ENCODE measurements at places on chromosomes 13 and 19.
A peak's percentile ranks its signal among the peaks of the same experiment; 100 is the strongest.

GRCh38 chr19:38709671-38710415 lies 34.4 kb downstream of the CAPN12 start:
- no peak for DNase-seq

GRCh38 chr19:48819366-48819816 lies 8.6 kb upstream of the BCAT2 start:
- no peak for DNase-seq

DNA sequence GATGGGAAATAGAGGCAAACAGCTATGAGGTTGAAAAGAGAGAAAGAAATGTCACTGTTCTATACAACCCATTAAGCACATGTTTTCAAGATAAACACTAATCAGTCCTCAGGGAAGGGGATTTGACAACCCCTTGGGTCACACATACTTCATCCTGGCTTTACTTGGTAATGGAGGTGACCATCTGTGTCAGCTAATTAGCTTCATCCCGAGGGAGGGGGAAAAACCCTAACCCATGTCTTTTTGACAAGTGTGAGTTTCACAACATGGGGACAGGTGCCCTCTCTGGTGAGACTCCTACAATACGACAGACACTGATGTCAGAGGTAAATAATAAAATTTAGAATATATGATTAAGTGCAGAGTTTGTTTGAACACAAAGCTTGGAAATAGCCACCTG lies 43.1 kb downstream of the ZNF611 start:
- DNase-seq: no peak

GRCh38 chr19:40640744-40641143 lies 39.6 kb downstream of the LTBP4 start:
- DNase-seq: no peak

DNA sequence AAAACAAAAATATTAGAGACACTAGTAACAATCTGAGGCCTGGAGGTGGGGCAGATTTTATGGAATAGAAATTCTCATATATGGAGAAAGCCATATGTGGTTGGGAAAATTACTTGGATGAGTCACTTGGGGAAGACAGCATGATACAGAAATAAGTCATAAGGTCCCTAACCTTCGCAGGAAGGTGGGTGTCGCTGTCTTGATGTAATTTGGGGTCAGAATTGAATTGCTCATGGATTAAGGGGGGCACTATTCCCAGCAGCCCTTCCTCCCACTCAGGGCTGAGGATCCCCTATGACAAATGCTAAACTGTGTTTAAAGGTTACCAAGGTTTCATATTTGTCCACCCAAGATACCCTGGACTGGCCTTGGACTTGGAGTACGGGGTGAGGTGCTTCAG lies 5.0 kb downstream of the RDH8 start:
- DNase-seq: peak; percentile 23

DNA sequence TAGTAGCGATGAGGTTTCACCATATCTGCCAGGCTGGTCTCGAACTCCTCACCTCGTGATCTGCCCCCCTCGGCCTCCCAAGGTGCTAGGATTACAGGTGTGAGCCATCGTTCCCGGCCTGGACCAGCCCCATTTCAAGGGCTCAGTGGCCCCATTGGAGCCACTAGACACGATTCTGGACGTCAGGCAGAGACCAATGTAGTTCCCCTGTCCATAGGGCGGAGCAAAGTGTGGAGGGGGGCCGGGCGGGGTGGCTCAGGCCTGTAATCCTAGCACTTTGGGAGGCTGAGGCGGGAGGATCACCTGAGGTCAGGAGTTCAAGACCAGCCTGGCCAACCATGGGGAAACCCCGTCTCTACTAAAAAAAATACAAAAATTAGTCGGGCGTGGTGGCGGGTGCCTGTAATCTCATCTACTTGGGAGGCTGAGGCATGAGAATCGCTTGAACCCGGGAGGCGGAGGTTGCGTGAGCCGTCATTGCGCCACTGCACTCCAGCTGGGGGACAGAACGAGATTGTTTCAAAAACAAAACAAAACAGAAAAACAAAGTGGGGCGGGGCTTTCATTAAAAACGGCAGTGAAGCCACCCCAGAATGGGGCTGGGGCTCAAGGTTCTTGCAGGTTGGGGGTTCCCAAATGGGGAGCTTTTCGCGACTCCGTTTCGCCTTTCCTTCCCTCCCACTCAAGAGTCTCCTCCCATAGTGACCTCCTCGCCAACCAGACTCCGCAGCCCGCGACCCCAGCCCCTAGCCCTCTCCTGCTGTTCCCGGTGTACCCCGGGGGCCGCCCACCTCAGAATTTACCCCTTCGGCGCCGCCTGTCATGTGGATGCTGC lies 758 bp upstream of the TECR start:
- DNase-seq: no peak

DNA sequence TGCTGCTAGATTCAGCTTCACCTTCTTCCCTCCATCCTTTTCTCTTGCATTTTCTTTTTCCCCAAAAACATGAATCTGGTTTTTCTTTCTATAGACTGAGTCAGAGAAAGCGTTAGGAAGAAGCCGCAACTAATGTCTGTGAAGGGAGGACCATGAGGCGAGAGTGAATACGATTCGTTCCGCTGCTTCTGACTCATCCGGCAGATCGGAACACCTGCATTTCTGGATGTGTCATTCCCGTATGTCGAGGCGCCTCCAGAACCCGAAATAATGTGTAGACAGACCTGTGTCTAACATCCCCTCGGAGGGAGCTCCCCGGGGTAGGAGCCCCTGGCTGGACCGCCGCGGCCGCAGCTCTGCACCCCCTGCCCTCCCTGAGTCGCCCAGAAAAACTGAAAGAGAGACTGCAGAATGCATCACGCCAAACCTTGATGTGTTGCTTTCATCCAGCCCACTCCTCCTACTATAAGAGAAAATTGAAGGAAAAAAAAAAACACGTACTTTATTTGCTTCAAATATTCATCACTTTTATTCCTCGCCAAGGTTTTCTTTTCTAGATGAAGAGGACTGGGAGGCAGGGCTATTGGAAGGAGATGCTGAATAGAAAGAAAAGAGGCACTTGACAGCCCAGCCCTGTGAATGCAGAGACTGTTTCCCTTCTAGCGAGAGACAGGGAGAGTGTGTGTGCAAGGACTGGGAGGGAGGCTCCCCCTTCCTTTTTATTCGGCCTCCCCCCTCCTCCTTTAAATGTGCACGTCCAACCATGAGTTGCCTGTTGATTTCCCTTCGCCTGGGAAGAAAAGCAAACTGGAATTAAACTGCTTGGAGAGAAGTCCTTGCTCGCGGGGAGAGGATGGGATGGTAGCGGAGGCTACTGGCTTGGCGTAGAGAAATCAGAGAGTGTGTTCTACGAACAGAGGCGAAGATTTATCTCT lies 616 bp upstream of the PCDH17 start:
- DNase-seq: no peak

DNA sequence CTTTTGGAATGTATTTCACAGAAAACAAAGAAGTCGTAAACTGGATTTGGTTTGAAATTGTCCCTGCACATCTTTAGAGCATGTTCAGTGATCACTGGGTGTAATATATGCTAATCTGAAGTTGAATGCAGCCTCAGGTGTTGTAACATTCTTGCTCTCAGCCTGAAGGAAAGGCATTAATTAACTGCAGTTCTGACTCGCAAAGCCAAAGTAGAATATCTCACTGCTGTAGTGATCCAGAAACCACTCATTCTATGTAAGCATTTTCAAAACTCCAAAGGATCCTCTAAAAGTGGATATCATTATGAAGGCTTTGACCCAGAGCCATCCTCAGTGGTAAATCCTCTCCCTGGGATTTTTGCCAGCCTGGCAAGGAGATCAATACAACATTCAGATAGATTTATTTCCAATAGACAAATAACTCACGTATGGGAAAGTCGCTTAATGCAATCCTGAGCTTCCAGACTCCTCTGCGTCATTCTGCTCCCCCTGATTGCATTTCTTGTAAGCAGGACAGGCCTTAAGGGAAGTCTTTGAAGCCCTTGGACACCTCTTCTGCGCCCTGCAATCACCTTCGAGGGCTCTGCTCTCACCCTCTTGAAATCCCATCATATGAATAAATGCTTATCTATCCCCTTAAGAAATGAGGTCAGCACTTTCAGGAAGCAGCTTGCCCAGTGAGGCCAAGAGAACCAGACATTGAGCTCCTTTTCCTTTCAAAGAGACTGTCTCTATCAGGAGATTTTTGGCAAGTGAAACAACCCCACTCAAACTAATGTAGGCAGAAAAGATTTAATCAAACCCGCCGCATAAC lies 301.7 kb upstream of the NBEA start:
- no peak for DNase-seq
